Omental fat pad (tissue), 4 donors: ENCODE measurements at places on chromosomes 16 and 17.

- DNase-seq, result no peak
Observed at GRCh38 chr17:13420878-13421277, 180.9 kb downstream of the HS3ST3A1 start.

GRCh38 chr17:19812407-19812806 lies 55.3 kb downstream of the ULK2 start:
- no peak for DNase-seq

GRCh38 chr17:63150994-63151464 lies 185.0 kb downstream of the TANC2 start:
- DNase-seq, result no peak

DNA sequence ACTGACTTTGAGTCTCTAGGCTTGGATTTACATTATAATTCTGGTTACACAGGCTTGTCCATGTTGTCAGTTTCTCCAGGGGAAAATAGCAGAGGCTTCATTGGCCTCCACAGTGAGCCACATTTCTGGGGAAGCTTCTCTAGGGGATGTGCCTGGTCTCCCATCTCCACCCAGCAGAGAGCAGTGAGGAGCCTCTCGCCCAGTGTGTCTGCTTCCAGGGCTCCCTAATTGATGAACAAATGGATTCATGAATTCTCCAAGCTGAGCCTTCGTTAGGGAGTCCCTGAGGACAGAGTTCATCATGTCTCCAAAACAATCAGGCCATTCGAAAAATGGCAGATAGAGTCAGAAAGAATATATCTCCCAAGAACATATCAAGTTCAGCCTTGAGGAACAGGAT lies 162.4 kb upstream of the TOX3 start:
- no peak for DNase-seq

DNA sequence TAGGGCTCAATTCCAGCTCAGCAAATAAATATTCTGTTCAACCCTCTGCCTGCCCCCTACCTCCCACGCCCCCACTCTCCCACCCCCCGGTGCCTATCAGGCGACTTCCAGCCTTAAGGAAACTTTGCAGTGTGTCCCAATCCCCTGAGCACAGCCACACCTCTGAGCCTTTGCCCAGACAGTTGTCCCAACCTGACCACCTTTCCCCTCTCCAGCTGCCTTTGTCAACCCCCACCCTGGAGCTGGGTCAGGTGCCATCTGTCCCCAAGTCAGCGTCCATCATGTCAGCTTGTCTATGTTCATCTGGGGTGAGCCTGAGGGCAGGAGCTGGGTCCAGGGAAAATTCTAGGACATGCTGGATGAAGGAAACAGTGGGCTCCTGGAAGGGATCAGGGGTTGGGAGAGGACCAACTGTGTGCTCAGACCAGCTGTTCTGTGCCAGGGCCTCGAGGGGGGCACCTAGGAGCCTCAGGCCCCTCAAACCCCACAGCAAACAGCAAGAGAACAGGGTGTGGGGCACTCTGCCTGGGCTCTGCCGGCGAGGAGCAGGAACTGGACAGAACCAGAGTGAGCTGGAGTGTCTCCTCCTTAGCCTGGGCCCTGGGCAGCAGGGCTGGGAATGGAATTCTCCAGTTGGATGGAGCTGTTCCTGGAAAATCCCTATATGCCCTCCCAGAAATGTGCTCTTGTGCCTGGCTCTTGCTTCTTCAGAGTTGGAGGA lies 17.8 kb downstream of the CDH16 start:
- DNase-seq, result no peak

DNA sequence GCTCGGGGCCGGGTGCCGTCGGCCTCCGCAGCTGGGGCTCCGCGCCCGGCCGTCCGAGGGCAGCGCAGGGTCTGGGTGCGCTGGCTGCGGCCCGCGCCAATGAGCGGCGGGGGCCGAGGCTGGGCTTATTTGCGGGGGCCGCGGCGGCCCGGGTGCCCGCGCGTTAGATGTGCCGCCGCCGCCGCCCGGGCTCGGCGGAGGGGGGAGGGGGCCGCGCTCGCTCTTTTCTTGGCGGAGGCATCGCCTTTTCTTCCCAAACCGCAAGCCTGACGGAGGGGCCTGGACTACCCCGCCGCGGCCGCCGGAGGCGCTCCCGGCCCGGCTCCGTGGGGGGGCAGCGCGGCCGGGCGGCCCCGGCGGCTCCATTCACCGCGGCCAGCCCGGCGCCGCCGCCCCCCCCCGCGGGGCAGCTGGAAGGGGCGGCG lies at the start of gene NOTUM:
NOTUM (minus strand) TSS at position 101 of the 425 bp plus-strand sequence. CDS start 278 bp downstream, outside the sequence.
- no peak for DNase-seq

DNA sequence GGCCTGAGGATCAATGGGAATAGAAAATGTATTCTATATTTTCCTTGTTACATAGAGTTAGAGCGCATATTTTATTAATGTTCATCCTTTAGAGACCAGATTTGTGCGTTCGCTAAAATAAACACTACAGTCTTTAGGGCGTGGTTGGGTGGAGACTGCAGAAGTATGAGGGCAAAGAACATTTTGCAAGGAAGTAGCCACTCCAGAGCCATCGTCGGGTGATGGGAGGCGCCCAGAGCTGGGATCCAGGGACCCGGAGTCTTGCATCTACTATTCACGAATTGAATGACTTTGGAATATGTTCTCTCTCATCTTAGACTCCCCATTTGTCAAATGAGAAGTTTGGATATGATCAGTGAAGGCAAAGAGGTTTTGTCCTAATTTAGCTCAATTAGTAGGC lies 154.2 kb upstream of the IRX6 start:
- no peak for DNase-seq

- DNase-seq, result no peak
Observed at GRCh38 chr16:84794626-84795025, 25.2 kb upstream of the CRISPLD2 start.

- DNase-seq, result no peak
Observed at GRCh38 chr16:9048302-9048700, 43.1 kb upstream of the HAPSTR1 start.

GRCh38 chr17:74742153-74742515 lies 5.1 kb downstream of the RAB37 start:
- no peak for DNase-seq

- no peak for DNase-seq
Observed at GRCh38 chr17:76556765-76557367, 17.0 kb downstream of the PRCD start.

- DNase-seq, result no peak
Observed at GRCh38 chr17:62014526-62014925, 50.6 kb downstream of the MED13 start.

DNA sequence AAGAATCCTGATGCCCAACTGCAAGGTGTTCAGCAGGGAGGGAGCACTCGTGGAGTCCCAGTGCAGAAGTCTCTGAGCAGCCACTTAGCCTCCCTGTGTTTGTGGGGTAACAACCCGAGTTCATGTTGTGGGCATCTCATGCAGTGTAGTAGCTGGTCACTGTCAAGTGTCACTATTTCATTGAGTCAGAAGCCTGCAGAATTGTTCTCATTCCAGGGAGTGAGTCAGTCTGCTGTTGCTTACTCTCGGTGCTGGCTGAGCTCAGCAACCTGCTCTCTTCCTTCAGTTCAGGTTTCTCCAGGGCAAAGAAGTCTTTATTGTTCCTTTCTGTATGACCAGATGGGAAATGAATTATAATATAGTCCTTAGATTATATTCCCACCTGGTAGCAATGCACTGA lies 24.1 kb downstream of the HMOX2 start:
- no peak for DNase-seq

DNA sequence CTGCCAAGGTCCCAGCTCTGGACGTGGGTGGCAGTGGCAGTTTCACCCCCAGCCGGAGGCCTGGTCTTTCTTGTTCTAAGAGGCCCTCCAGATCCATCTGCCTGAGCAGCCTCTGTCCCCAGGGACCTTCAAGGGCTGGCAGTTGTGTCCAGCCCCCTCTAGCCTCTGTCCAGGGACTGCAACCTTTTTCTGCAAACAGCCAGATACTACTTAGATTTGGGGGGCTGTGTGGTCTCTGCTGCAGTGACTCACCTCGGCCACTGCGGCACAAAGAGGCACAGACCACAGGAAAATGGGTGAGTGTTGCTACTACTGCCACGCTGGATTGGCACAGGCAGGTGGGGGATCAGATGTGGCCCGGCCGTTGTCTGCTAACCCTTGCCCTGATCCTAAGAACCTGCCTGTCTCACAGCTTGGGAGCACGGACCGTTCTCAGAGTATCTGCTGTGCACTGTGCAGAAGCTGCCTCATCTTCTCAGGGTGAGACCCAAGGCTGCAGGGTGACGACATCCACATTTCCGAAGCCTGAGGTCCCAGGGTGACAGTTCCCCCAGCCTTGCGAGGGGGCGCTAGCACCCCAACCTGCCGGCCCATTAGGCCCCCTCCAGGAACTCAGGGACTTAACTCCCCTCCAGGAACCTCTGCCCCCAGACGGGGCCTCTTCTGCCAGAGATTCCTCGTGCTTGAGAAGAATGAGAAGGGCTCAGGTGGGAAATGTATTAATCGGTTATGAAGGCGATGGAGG lies 27.6 kb downstream of the MXRA7 start:
- DNase-seq, result no peak

GRCh38 chr17:27623614-27624013 lies 7.4 kb upstream of the LGALS9 start:
- no peak for DNase-seq

DNA sequence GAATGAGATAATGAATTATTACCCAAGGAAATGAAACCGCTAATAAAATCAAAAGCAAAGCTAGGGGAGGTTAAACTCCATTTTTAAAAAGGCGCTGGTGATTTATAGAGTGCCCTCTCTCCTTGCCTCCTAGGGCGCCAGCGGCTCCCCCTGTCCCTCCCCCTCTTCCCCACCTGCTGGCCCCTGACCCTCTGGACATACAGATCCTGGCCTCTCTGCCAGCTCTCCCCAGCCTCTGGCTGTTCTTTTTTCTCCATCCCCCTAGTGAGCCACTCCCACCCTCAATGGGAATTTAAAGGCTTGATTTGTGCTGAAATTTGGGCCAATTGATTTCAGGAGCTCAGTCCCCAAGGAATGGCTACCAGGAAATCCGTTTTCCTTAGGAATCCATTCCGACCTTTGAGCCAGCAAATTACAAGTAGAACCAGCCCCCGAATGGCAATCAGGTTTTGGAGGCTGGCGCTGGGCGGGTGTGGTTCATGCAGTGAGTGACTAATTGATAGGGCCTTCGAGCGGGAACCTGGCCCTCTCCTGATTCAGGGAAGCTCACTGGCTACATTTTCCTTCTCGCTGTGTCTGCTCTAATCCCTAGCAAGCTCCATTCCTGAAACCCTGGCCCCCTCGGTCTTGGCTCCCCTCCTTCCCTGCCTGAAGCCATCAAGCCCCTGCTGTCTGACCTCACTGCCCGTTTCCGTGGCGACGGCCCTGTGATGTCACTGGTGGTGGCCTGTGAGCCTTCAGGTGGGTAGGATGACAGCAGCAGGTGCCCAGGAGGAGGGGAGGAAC lies 141.9 kb upstream of the SDK2 start:
- no peak for DNase-seq

DNA sequence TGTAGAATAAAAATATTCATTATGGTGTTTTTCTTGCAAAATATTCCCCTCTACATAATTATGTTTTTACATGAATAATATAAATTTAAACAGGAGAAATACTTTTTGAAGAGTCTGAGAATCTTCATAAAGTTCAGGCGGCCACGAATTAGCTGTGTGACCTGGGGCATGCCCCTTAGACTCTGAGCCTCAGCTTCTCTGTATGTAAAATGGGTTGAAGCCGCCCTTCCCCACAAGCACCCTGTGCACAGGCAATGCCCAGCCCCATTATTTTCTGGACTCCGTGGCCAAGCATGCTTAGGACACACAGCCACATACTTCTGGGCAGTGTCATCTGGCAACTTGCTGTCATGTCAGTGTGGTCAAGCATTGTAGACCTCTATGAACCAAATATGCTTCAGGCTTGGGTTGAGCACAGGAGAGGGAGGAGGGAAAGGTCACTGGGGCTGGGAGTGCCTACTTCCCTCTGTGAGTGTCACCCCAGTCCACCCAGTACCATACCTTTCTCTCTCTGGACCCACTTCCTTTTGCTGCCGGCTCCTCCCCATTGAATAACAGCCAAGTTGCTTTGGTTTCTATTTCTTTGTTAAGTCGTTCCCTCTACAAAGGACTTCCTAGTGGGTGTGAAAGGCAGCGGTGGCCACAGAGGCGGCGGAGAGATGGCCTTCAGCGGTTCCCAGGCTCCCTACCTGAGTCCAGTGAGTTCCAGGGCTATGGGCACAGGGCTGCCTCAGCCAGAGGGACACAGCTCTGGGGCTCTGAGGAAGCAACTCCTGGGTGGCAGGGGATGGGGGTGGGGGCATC lies at the start of gene LGALS9:
LGALS9 (plus strand) TSS at position 582 of the 804 bp plus-strand sequence; CDS start at position 660, 78 bp downstream.
- no peak for DNase-seq
